ENCODE measurements at places on chromosomes 1 and 21.
A peak's percentile ranks its signal among the peaks of the same experiment; 100 is the strongest.

DNA sequence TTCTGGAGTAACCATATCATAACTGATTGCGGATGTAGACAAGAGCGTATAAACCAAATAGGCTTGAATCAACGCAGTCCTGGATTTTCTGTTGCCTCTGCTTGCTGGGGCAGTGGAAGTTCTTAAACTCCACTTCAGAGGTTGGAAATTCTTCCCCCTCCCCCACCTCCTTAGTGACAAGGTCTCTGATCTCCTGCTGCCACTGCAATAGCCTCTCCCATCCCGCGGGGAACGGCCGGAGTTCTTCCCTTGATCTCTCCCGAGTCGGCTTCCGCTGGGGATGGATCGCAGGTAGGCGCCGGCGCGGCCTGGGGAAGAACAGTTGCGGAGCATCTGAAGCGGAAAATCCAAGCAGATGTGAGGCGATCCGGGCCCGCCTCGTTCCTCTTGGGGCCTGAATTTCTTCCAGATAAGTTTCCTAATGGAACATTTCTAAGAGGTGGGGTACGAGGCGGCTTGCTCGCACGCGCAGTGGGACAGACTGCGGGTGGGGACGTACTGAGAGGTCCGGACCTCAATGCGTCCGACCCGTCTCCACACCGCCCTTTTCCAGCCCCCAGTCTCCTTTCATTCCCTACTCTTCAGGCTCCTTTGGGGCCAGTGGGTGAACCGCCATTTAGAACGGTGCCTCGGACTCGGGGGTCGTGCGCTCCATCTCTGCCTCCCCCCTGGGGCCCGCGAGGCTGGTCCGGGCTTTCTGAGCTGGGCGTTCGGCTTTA, 3.1 kb upstream of the SIM2 start:
- no peak for DNase-seq

GRCh38 chr1:147177611-147178380, 5.5 kb upstream of the PRKAB2 start:
- DNase-seq = no peak

DNA sequence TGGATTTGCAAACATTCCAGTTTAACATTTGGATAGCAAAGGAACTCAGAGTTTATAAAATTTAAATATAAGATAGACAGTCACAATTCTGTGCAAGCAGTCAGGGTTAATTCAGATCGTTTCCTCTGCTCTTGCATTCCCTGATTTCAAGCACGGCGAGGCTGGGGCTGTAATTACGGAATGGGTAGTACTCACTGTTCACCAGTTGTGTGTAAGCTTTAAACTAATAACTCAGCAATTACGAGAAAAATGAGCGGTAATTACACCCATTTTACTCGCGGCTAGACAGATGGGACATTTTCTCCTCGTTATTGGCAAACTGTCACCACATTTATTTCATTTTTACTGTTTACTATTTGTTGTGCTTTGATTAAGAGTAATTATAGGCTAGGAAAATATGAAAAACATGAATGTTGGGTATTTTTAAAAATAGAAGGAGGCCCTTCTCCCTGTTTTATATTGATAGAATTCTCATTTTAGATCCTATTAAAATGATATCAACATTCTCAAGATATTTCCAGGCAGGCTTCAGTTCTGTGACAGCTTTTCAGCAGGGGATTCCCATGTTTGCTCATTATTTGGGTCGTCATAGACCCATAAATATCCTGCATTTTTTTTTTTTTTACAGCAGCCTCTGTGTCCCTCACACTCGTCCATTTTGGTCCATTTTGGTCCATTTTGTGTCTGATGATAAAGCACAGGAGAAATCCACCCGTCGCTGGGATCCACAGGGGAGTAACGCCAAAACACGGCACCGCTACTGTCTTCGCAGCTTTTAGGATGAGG, 208.3 kb downstream of the DSCAM start:
- DNase-seq = no peak

DNA sequence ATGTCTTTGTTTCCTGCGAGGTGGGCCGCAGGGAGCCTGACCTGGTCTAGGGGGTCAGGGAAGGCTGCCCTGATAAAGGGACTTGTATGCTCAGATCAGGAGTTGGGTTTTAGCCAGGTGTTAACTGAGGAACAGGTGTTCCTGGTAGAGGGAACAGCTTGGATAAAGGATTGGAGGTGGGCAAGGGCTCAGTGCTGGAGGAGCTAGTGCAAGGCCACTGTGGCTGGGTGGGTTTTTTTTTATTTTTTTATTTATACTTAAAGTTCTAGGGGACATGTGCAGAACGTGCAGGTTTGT, 31.1 kb downstream of the A3GALT2 start:
- no peak for DNase-seq

DNA sequence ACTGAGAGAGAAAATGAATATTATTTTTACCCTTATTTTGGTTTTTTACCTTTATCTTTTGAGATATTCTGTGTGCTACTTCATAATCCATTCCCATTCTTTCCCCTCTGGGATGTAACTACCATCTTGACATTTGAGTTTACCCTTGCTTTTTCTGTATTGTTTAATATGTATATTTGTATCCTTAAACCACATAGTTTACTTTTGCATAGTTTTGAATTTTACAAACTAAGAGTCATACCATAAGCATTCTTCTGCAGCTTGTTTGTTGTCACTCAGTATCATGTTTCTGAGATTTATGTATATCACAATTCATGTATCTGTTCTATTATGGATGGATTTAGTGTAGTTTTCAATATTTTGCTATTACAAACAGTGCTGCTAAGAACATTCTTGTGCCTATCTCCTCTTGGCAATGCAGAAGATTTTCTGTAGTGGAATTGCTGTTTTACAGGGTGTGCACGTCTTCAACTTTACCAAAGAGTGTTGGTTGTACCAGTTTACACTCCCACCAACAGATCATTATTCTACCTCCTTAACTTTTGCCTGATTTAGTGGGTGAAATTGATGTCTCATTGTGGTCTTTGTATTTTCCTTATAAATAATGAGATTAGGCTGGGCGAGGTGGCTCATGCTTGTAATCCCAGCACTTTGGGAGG, 12.2 kb upstream of the AGO1 start:
- DNase-seq = no peak

DNA sequence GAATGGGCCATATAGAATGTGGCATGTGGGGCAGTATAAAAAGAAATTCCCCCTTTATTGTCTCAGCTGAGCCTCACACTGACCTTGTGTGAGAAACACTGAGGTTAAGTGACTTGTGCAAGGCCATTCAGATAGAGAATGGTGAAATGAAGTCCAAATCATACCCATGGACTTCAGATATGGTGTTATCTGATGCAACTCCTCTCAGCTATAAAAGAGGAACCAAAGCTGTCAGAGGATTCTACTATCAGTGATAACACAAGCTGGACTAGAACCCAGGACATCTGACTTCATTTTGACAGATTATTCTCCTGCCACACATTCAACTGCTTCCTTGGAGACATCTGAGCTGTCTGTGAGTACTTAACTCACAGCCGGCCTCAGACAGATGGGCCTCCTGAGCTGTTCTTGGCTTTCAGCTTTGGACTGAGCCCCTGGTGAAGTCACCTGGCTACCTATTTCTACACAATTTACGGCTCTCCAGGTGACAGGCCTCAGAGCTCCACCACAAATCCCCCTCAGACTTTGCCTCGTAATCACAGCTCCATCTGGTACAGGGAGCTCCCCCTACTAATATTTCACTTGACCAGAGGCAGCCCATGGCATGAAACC, 104.6 kb downstream of the PLXNA2 start:
- DNase-seq = no peak

GRCh38 chr1:171174560-171175294, 10.4 kb upstream of the FMO2 start:
- no peak for DNase-seq

GRCh38 chr21:45845063-45845769, 136.4 kb upstream of the COL6A1 start:
- no peak for DNase-seq

GRCh38 chr1:97192872-97193572, 471.4 kb downstream of the PTBP2 start:
- DNase-seq = no peak

DNA sequence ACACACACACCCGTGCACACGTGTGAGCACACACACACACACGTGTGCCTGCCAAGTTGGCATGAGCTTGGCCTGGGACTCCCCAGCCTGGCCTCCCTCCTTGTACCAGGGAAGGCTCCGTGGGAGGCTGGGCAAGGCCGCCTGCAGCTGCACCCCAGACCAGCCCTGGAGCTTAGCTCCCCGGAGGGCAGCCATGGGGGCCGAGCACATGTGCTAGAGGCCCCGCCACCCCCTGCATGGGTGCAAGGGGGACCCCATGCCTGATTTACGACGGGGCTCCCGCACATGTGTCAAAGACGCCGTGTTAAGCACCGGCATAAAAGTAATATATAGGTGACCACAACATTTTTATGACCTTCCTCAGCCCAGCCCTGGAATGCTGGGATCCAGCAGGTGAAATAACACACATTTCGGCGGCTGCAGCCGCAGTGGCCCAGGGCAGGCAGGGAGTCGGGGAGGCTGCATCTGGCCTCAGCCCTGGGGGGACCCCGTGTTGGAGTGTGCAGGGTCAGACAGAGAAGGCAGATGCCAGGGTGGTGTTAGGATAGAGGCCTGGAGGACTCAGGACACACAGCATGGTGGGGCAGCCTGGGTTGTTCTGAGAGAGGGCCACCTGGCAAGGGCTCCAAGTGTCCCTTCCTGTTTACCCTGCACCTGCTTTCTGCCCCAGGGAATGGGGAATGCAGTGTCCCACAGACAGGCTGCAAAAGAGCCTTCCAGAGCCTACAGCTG, 56.3 kb downstream of the WNT9A start:
- no peak for DNase-seq

- DNase-seq = no peak
Observed at GRCh38 chr1:184827600-184828368, 73.1 kb upstream of the EDEM3 start.

DNA sequence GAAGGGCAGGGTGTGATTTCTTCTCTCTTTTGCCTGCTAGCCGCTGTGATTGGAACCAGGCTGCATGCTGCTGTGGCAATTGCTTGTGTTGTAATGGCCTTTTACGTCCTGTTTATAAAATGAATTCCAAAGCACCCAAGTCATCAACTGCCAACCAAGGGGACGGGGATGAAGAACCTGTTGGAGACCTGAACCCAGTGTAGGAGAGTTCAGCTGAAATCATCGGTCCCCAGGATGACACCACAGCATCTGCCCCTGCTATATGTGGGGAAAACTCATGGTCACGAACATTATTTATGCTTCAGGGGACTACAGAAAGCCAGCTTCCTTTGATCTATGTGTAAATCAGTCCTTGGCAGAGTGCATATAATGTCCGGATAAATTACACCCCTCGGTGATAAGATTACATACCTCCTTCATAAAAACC, 3.8 kb downstream of the TMEM167B start:
- DNase-seq = no peak

DNA sequence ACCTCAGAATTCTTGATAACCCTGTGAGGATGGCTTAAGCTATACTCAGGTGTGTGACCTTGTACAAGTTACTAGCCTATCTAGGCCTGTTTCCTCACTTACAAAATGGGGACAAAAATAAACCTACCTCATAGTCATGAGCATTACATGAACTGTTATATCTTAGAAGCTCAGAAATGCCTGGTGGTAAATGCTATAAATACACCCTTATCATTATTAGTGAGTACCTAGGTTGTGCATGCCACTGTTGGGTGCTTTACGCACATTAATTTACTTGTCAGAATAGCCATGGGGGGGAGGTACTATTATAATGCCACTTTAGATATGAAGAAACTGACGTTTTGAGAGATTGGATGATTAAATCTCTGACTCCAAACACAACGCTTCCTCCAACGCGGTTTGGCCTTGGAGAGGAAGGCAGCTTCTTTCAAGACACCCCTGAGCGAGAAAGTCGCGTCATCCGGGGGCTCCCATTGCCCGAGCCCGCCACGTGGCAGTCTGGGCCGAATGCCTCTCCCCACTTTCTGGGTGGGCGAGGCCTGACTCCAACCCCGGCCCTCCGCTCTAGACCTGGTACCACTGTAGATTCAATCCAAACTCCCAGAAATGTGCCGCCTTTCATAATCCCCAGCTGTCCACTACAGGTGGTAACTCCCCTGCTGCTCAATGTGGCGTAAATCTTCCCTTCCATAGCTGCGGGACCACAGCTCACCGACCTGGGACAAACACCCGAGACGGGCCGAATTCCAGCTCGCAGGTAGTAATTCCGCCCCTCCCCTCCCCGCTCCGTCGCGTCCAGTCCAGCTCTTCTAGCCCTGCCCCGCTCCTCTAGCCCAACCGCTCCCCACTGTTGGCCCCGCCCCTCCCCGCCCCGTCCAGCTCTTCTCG, 771 bp upstream of the RAD54L start:
- DNase-seq = peak; percentile 64

DNA sequence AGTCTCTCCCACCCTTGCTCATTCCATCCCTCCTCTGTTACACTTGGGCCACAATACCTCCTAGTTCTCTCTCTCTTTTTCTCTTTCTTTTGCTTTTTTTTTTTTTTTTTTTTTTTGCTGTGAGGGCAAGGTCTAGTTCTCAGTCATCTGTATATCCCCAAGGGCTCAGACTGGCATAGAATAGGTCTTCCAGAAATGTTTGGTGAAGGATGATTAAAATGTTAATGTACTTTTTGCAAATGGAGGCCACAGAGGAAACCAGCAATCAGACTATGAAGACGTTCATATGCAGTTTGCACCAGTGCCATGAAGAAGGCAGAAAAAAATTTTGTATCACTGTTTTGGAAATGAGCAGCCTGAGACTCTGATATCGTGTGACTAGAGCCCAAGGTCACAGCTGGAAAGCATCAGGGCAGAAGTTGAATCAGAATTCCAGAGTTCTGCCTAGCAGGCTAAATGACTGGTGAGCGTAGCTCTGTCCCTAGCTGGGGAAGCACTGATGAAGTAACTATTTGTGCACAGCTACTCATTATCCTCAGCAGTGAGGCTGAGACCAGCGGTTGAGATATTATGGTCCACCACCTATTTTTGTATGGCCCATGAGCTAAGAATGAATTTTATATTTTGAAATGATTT, 186.5 kb downstream of the TGFBR3 start:
- DNase-seq = no peak

GRCh38 chr1:58966103-58966916, 182.5 kb upstream of the JUN start:
- no peak for DNase-seq

DNA sequence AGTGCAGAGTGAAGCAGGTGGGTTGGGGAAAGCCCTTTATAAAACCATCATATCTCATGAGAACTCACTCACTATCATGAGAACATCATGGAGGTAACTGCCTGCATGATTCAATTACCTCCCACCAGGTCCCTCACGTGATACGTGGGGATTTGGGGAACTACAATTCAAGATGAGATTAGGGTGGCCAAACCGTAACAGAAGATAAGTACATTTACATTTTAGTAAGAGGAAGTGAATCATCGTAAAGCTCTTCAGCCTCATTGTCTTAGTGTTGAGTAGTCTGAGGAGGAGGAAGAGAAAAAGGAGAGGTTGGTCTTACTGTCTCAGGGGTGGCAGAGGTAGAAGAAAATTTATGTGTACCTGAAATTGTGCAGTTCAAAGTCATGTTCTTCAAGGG, 1053.4 kb upstream of the ADGRL4 start:
- no peak for DNase-seq

- DNase-seq = no peak
Observed at GRCh38 chr1:205998457-205999241, 4.5 kb downstream of the RAB7B start.
